ENCODE measurements at places on chromosomes 6 and 20.

DNA sequence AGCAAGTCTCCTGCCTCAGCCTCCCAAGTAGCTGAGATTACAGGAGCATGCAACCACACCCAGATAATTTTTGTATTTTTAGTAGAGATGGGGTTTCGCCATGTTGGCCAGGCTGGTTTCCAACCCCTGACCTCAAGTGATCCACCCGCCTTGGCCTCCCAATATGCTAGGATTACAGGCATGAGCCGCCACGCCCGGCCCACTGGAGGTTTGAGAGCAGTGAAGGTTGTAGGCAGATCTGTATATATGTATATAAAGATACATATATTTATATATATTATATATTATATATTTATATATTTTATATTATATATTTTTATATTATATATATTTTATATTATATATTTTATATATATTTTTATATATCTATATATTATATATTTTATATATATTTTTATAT, 38.2 kb upstream of the TTPAL start:
- DNase-seq = no peak

DNA sequence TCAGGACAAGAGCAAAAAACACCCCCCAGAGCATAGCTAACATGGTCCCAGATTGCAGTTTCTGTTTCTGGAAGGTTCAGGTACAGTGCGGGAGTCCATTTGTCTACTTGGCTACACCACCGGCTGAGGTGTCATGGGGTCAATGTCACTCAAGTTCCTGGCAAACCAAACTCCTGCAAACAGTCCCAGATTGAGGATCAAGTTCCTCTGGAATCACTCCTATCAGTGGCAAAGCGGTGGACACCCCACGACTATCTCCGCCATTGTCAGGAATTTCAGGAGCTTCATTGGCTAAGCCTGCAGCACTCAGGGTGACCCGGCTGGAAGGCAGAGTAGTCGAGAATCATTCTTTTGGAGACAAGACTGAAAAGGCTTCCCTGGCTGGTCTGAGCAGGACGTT, 41.8 kb downstream of the SLC22A1 start:
- no peak for DNase-seq

DNA sequence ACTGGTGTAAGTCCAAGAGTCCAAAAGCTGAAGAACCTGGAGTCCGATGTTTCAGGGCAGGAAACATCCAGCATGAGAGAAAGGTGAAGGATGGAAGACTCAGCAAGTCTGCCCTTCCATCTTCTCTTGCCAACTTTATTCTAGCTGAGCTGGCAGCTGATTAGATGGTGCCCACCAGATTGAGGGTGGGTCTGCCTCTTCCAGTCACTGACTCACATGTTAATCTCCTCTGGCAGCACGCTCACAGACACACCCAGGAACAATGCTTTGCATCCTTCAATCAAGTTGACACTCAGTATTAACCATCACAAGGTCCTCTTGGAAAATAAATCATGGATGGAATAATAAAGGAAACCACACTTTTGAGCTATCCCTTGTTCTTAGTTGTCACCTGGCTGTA, 121.2 kb downstream of the MAP3K7 start:
- no peak for DNase-seq

- DNase-seq = no peak
Observed at GRCh38 chr20:8449123-8449522, 317.1 kb downstream of the PLCB1 start.

GRCh38 chr6:74280130-74280692, 584.2 kb downstream of the CD109 start:
- DNase-seq = no peak
